ENCODE measurements at places on chromosomes 6 and 20. TPM values are rescaled to one million over a fixed set of nuclear protein-coding genes. Genes with fewer than 3 reads are reported as not detected.

Gene BANF2
- total RNA-seq: not detected

Gene SLC2A10
- total RNA-seq: 9.7 TPM

Gene CD40
- total RNA-seq: 14.5 TPM

Gene SLC22A2
- 1.4 TPM for total RNA-seq

Gene ADAM33
- 5.7 TPM for total RNA-seq

Gene MEP1A
- total RNA-seq: not detected

Gene HRH3
- 4.5 TPM for total RNA-seq

Gene UBE2C
- 255 TPM for total RNA-seq

Gene SRPK1
- 116 TPM for total RNA-seq

Gene NRSN1
- 0.78 TPM for total RNA-seq

Gene SLC13A3
- total RNA-seq: 9.8 TPM

Gene ID4
- total RNA-seq: 8.3 TPM

Gene SMLR1
- not detected for total RNA-seq

Gene PPP1R3G
- not detected for total RNA-seq

Gene CST3
- total RNA-seq: 53.2 TPM

Gene PPT2
- total RNA-seq: 24.1 TPM

Gene GHRH
- not detected for total RNA-seq

Gene PKIB
- 73.3 TPM for total RNA-seq

Gene OPRM1
- total RNA-seq: not detected

Gene WFDC10B
- total RNA-seq: 0.54 TPM

Gene GGTLC1
- total RNA-seq: not detected

Gene APOM
- total RNA-seq: 3.4 TPM

Gene C20orf202
- not detected for total RNA-seq

Gene PTCHD4
- 0.33 TPM for total RNA-seq

Gene C6orf15
- not detected for total RNA-seq

Gene FBXO5
- total RNA-seq: 55.1 TPM

Gene RSPH4A
- total RNA-seq: 0.52 TPM

Gene CLVS2
- total RNA-seq: 0.73 TPM

Gene C6orf58
- total RNA-seq: not detected

Gene TREML1
- total RNA-seq: not detected

Gene ARFGEF3
- total RNA-seq: 23.2 TPM

Gene QKI
- 187 TPM for total RNA-seq

Gene SPATA25
- total RNA-seq: 3.0 TPM

Gene C2
- total RNA-seq: 0.26 TPM

Gene SRMS
- 0.29 TPM for total RNA-seq

Gene GMPR
- total RNA-seq: 1.2 TPM

Gene MARCKS
- total RNA-seq: 111 TPM

Gene HSPA12B
- total RNA-seq: 4.9 TPM

Gene NRM
- total RNA-seq: 27.3 TPM

Gene MAK
- total RNA-seq: 0.37 TPM

Gene BEND6
- total RNA-seq: 1.9 TPM

Gene AFDN
- total RNA-seq: 196 TPM

Gene OTOR
- total RNA-seq: not detected
